NCI-H1694 treated with DMSO at 0.1 percent for 48 hours (cell line): ENCODE measurements at places on chromosomes 2 and 18.

- DNase-seq = no peak
Observed at GRCh38 chr2:28956415-28956826, 24.7 kb upstream of the TOGARAM2 start.

DNA sequence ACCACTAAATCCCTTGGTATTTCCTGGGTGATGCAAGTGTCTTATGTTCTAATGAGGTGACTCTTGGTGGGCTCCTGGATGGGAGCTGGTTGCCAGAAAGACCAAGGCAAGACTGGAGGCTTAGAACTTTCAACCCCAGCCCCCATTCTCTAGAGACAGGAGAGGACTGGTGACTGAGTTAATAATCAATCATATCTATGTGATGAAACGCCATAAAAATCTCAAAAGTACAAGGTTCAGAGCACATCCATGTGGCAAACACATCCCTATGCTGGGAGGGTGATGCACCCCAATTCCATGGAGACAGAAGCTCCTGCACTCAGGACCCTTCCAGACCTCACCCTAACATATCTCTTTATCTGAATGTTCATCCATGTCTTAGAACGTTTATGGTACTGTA, 139.5 kb upstream of the LINC00305 start:
- no peak for DNase-seq

DNA sequence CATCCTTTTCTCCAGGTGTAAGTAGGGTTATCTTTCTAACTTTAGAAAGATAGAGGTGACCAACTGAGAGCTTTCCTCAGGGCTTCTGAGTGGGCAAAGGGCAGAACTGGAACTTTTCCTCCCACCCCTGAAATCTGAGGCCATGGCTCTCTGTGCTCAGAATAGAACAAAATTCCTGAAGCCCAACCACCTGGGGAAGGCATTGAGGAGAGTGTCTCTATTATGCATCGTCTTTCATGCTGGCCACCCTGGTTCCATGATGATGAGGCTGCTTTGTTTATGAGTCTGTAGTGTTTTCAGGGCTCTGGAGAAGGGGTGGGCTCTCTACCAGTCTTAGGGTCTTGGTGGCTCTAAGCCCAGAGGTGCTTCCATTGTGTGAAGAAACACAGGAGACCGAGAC, 30.7 kb upstream of the IL1R1 start:
- no peak for DNase-seq

- peak; percentile 73 for DNase-seq
Observed at GRCh38 chr2:70685771-70686171, 82.2 kb downstream of the ADD2 start.

DNA sequence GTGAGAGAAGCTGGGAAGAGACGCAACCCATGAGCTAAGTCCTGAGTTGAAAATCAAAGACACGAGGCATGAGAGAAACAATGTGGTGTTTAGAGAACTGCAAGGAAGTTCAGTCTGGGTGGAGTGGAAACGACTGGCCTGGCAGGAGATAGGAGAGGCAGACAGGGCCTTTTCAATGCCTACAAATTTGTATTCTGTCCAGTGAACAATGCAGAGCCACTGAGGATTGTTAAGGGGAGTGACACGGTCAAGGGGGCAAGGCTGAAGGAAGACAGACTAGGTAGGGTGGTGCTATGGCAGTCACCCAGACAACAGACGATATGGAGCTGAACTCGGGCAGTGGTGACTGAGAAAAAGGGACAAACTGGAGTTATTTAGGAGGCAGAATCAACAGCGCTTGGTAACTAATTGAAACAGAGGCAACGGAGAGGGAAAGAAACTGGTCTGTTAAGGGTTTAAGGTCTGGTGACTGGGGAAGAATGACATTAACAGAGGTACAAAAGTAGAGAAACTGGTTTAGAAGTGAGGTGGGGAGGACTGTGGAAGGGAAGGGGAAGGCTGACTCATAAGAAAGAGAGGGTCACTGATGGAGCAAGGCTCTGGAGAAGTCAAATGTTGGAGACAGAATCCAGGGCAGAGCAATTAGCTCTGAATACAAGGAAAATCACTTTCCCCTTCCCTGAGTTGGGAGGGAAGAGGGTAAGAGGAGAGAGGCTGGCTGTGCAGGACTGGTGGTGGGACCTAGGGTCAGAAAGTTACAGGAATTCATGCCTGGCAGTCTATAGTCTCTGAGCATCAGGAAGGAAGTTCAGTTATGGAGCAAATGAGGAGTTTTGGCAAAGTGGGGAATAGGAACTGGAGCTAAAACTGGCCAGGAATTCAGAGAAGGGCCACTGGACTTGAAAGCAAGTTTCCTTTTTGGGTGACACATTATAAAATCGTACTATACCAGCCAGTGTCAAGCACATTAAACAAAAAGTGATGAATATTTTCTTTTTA, 63.4 kb upstream of the CHRNA1 start:
- no peak for DNase-seq

DNA sequence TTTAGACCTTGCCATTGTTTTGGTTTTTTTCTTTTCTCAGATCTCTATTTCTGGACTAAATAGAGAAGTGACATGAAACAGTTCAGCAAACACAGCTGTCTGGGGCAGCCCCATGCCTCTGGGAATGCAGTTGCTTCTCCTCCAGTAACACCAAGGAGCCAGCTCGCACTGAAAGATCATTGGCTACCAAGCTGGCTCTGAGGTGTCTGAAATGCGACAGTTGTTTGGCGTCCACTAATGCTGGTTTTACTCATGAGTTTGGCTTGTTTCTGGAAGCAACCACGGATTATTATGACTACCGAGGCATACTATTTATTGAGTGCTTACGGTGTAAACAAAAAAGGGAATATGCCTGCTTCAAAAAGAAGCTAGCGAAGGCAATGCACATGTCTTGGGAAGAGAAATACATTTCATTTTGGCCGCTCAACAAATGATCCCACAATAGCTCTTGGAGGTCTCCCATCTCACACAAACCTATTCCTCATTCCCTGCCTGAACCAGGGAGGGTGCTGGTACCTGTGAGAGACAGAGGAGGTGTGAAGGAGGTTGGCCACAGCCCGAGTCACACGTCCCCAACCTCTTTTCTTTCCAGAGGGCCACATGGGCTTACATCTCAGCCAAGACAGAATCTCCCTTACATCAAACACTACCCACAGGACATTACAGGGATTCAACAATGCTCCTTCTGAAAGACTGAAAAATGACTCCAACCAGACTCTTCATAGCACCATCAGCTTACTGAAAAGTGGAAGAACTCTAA, 37.5 kb upstream of the NEB start:
- DNase-seq = no peak
